ENCODE measurements at places on chromosomes 12 and 14. TPM values are rescaled to one million over a fixed set of nuclear protein-coding genes. Genes with fewer than 3 reads are reported as not detected.

DNA sequence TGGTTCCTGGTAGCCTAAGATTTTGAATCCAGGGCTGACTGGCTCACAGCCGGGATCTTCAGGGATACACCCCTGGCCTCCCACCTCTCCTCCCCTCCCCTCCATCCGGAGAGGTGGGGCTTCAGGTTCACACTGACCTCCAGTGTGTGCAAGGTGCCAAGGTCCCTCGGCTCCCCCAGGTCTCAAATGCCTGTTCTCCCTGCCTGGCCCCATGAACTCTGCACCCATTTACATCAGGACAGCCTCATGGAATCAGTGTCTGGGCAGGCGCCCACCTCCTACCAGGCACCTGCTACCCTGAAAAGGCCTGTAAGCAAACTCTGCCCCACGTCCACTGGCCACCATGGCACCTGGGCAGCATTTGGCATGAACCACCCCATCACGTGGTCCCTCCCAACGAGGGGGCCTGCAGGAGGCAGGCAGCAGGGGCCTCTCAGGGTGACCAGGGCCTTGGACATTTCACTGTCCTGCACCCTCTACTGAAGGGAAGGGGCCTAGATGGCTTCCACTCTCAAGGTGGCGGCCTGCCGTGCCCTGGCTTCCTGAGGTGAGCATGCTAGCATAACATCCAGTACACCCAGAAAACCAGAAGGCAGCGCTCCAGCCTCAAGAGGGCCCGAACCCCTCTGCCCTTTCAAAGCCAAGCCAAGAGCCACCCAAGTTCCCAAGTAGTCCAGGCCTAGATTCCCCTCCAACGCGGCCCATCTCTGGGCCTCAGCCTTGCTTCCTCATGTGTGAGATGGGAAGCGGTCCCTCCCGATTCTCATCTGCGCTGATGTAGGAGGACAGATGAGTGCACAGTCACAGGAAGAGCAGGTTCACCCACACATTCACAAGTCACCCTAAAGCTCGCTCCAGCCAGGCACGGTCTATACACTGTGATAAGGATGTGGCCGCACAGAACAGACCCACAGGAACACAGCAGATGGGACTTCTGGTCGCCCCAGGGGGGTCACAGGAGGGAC is 37.3 kb downstream of the CCDC85C start:
- DNase-seq: no peak

GRCh38 chr14:52277552-52277951 is 10.1 kb downstream of the PTGDR start:
- no peak for DNase-seq

DNA sequence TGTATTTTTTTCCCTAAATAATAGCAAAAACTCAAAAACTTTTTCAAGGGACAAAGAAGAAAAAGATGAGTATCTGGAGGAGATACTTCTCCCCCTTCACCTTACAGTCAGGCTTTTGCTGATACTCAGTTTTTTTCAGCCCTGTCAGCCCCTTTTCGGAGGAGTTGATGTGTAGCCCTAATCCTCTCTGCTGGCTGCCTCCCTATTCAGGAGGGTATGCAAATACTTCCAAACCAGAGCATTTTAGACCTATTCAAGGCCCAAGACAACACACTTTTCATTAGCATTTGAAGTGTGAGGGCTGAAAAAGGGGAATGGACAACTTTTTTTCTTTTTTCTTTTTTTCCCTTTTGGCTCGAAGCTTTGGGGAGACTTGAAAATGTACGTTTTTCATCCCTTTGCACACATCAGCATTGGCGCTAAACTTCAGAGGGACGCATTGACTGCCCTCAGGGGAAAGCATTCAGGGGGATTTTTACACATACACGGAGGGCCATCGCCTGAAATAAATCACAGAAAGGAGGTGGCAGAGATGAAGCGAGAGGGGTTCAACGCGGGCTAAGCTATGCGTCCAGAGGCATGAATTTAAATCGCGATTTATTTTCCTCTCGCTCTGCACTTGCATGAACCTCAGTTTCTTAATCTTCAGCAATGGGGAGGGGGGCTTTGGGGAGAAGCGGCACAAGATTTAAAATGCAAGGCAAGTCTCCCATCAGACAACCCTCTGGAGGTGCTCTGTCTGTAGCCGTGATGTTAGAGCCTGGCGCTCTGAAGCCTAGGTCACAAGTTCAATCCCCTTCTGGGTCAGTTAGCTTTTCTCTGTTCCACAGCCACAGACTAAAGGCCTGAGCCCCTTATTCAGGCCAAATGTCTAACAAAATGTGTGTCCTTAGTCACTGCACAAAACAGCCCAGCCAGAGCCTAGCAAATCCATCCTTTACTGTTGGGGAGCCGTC is 86.3 kb downstream of the ASCL1 start:
- DNase-seq: no peak

DNA sequence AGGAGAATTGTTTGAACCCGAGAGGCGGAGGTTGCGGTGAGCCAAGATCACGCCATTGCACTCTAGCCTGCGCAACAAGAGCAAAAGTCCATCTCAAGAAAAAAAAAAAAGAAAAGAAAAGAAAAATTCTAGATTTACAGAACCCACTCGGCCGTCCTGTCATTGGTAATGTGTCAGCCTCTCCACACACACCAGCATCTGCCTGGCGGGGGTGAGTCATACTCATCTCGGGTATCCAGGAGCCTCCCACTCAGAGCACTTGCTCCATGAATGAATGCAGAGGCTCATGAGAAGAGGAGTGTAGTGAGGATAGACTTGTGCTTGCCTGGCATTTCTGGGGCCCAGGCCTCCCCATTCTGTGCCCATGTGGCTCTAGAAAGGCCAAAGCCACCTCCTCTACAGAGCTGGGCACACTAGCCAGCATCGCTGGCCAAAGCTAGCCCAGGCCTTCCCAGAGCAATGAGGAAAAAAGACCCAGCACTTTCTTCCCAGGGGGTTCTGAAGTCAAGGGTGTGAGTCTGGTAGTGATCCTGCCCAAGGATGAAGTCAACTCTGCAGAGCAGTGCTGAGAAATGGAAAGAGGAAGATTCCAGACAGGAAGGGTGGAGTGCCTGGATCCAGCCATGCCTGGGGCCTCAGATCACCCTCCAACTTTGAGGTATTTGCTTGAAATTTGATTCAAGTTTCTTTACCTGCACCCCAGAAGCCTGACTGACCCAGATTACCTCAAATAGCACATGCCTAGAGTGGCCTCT is 31.2 kb upstream of the KLC1 start:
- peak; percentile 26 for DNase-seq

The ADAM21 gene
- 0.98 TPM for total RNA-seq

- no peak for DNase-seq
These were observed 81.1 kb upstream of the RPH3A start for GRCh38 chr12:112710414-112710813.

DNA sequence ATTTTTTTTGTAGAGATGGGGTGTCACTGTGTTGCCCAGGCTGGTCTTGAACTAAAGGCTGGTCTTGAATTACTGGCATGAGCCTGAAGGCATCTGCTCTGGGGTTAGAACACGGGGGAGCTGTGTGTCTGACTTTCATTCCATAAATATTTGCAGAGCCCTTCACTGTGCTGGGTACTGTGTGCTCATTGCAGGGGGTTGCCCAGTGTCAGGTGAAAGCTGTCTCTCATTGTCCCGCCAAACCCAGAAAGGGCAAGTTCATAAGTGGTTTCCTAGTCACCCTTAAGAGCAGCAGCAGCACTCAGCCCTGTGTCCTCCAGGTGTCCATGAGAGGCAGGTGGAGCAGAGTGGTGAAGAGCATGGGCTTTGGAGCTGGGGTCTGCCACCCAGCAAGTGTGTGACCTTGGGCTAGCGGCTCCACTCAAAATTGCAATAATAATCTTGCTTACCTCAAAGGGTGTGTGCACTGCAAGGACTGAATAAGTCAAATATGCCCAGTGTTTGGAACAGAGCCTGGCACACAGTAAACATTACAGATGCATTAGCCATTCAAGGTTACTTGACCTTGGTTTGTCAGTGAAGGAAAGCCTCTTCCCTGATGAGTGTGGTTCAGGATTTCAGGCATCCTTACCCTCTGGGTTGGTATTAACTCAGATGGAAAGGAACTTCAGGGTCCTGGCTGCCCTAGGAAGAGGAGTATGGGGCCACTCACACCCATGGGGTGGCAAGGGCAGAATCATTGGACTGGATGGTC is 4.4 kb upstream of the SMIM41 start:
- DNase-seq: no peak

GRCh38 chr14:33454707-33455106 is 496.2 kb downstream of the EGLN3 start:
- no peak for DNase-seq

The ARHGEF25 gene
- 3.6 TPM for total RNA-seq

- peak; percentile 81 for DNase-seq
These were observed 970 bp downstream of the CDH24 start for GRCh38 chr14:23056145-23056955.

DNA sequence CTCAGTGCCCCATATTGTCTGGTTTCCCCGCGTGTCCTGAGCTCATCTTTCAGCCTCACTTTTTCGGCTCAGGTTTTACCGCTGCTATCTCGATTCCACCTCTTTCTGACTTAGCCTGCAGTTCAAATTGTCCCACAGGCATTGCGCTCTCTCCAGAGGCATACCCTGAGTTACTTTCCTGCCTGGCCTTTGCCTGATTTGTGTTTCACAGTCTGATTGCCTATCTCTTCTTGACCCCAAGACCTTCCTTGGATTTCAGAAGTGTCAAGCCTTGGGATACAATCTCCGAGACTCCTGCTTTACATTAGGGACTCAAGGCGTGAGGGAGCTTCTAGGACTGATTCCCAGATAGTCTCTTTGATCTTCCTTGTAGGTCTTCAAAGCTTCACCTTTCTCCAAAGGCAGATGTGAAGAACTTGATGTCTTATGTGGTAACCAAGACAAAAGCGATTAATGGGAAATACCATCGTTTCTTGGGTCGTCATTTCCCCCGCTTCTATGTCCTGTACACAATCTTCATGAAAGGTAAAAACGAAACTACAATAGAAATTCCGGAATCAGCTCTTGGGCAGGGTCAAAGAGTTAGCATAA is 629 bp downstream of the LETMD1 start:
- no peak for DNase-seq

- no peak for DNase-seq
These were observed 13.7 kb downstream of the RNF41 start for GRCh38 chr12:56208006-56208405.

The HELB gene
- total RNA-seq: 9.3 TPM

- no peak for DNase-seq
These were observed 220.7 kb upstream of the SRRM4 start for GRCh38 chr12:118760623-118761022.

GRCh38 chr12:118846416-118846815 is 134.9 kb upstream of the SRRM4 start:
- no peak for DNase-seq

DNA sequence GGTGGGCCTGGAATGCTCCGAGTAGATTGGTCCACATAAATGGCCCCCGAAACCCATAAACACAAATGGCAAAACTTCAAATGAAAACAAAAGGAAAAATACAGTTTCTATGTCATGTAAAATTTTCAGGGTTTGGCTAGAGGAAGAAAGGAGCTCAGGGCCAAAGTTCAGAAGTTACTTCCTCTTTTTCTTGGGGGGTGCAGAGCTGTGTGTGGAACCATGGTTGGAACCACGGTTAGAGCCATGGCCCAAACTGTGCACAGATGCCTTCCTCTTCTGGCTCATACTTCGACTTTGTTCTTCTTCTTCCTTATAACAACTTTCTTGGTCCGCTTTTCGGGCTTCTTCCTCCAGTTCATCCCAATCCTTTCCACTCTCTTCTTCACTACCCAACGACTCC is 51.7 kb downstream of the MGST1 start:
- no peak for DNase-seq

GRCh38 chr12:96571101-96571862 is 81.9 kb downstream of the CFAP54 start:
- DNase-seq: no peak

The IFNG-AS1 gene
- total RNA-seq: not detected

GRCh38 chr12:41905073-41905758 is 239.5 kb downstream of the GXYLT1 start:
- no peak for DNase-seq

The SLC2A13 gene
- 6.8 TPM for total RNA-seq

GRCh38 chr12:50353869-50354593 is 42.4 kb downstream of the FAM186A start:
- DNase-seq: no peak

DNA sequence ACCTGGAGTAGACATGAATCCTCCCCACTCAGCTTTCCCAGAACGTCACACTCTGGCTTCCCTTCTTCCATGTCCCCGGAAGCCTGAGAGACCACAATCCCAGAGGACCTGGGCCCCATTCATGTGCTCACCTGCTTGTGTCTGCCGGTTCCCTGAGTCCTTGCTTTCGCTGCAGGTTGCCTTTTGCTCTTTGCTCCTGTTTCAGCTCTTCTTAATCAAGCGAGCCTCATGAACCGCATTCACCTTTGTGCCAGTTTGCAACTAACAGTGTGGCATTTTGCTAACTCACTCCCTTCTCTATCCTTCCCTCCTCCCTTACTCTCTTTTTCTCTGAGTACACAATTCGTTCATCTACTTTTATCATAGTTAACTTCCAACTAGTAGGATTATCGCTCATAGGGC is 23.1 kb downstream of the ENTPD5 start:
- DNase-seq: no peak

- no peak for DNase-seq
These were observed 54.0 kb downstream of the PRIMA1 start for GRCh38 chr14:93734086-93734822.

- DNase-seq: no peak
These were observed at the start of gene SERPINA5 for GRCh38 chr14:94581127-94581999. Gene SERPINA5, plus strand, starts transcription at chr14:94581426. Its CDS starts 5,937 bp downstream, at chr14:94587363.

The FAM222A gene
- 3.7 TPM for total RNA-seq

- no peak for DNase-seq
These were observed 58.7 kb downstream of the RALGAPA1 start for GRCh38 chr14:35750202-35750904.

DNA sequence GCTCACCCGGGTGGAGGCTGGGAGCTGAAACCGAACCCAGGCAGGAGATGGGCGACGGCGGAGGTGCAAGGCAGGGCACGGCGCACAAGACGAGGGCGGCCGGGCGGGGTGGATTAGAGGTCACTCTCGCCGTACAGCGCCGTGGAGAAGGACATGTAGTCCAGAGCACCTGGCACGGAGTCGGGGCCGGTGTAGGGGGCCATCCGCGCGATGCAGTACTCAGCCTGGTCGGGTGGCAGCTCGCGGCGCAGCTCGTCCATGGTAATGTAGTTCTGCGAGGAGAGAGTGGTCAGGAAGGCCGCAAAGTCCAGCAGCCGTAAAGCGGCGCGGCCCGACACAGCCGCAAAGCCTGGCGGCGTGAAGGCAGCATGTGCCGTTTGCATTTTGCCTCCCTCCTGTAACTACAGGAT is 81.9 kb upstream of the ZFP36L1 start:
- peak; percentile 57 for DNase-seq
